ENCODE measurements at places on chromosomes 6 and 20.

DNA sequence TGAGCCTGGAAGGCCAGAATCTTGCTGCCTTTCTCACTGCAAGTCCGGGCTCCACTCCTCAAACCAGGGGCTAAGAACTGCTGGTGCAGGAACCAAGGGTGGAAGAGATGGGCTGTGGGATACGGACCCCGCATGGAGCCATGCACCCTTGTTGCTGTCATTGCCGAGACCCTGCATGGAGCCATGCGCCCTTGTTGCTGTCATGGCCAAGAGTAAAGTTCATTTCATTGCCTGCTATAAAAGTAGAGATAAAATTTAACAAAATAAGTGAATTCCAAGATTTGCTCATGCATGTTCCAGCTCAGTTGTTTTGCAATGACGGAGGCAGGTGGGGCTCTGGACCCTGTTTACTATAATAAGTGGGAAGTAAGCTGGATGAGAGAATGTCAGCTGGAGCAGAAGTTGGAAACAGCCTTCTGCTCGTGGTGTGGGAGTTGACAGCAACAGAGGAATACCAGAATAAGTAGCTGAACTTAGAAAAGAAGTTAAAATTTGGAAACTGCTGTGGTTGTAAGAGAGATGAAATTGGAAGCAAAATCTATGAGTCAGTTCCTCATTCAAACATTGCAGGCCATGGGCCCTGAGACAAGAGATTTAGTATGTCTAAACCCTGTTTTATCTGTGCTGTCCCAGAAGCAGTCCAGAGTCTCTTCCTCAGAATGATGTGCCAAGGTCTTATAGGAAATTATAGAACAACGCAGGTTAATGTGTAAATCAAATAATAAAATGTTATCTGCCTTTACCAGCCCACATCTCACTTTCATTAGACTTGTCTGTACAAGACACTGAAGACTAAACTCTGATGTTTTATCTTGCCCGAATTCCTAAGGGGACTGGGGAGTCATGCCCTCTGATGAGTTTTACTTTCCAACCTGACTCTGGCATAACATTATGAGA, 15.8 kb upstream of the THBS2 start:
- DNase-seq = peak; percentile 51

GRCh38 chr20:46991880-46992639, 97.4 kb downstream of the EYA2 start:
- DNase-seq = no peak

DNA sequence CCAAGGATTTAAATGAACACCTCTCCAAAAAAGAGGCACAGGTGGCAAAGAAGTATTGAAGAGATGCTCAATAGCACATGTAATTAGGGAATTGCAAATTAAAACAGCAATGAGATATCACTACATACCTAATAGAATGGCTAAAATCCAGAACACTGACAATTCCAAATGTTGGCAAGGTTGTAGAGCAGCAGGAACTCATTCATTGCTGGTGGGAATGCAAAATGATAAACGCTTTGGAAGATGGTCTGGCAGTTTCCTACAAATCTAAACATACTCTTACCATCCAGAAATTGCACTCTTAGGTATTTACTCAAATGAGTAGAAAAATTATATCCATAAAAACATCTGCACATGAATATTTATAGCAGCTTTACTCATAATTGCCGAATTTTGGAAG, 17.0 kb downstream of the CD93 start:
- DNase-seq = no peak

DNA sequence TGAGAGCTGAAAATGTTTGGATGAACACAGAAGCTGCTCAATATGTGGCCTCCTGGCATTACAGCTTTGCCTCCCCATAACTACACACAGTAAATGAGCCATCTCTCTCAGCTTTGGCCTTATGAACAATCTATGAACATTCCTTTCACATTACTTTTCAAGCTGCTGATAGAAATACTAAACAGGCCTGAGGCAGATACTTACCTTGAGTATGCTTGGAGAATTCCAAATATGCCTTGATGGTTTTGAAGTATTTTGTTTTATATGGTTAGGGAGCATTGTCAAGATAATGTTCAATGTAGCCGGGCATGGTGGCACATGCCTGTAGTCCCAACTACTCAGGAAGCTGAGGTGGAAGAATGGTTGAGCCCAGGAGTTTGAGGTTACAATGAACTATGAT, 104.5 kb downstream of the CD24 start:
- DNase-seq = peak; percentile 82

GRCh38 chr6:7865781-7866180, 44.8 kb downstream of the TXNDC5 start:
- peak; percentile 60 for DNase-seq

- DNase-seq = peak; percentile 16
Measured at GRCh38 chr6:111342913-111343312, 140.1 kb downstream of the REV3L start.

DNA sequence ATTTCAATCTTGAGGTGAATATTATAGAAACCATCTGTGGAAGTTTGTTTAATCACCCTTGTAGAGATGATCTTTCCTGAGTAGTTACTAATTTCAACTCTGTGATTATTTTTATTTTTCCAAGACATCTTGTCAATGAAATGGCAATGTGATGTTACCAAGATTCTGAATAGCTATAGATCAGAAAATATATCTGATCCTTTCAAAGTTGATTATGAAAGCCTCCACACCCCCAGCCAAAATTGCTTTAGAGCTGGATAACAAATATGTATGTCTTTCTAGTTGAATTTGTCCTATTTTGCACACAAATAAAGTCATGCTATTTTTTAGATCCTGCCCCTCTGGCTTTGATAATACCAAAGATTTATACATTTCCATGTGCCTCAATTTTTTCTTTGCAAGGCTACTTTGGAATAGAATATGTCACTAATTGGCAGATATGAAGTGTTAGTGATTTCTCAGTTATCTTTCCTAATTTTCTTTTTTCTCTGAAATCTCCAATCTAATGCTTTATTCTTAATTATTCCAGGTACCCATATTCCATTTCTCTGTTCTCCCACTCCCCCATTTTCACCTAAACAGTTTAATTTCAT, 5.0 kb downstream of the SIM1 start:
- no peak for DNase-seq

DNA sequence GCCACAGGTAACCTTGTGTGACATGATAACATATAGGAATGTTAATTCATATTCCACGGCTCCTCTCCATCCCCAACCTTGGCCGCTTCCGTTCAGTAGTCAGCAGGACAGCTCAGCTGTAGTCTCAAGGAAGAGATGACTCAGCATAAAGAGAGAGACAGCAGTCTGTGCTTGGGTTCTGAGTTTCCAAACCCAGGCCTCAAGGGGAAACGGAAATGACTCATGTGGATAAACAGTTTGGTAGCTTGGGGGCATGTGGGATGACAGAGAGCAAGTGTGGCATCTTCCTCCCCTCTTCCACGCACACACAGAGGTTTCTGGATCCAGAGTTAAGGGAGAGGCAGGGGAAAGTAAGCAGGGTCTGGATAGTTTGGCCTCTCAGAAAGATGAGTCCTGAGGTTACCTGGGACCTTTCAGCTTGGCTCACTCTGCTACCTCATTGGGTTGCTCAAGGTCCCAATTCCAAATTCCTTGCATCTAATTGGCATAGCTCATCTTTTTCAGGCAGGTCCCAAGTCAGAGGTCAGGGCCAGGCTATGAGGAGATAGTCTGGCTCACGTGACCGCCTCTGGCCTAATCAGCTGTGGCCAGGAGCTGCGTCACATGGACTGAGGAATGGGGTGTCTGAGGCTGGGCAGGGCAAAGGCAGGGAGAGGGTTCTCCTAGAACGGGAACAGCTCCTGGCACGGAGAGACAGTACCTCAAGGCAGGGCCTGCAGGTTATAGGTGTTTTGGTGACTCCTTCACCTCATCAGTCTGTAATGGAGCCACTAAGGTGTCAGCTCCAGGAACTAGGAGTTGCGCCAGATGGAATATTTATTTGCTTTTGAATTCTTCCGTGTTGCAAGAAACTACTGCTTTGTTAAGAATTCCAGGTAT, 36.5 kb upstream of the MLN start:
- peak; percentile 98 for DNase-seq

- no peak for DNase-seq
Measured at GRCh38 chr6:41298785-41299502, 12.5 kb upstream of the TREM1 start.

DNA sequence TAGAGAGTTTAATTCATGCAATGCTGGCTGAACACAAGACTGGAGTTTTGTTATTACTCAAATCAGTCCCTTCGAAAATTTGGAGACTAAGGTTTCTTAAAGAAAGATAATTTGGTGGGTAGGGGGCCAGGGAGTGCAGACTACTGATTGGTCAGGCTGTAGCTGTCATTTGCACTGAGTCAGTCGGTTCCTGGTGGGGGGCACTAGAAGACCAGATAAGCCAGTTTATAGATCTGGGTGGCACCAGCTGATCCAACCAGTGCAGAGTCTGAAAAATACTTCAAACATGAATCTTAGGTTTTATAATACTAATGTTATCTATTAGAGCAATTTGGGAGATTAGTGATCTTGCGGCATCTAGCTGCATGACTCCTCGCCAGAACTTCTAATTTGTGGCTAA, 530.7 kb downstream of the NKAIN2 start:
- no peak for DNase-seq

DNA sequence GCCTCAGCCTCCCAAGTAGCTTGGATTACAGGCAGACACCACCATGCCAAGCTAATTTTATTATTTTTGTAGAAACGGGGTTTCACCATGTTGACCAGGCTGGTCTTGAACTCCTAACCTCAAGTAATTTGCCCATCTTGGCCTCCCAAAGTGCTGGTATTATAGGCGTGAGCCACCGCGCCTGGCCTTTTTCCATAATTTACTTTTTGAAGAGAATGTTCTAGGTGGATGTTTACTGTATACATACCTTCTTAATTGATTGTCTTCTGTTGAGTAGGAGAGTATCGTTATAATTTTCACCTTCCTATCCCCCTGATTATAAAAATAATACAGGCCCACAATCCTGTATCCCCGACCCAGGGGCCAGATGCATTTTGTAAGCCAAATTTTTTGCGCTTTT, 174.4 kb downstream of the BCAS1 start:
- no peak for DNase-seq

DNA sequence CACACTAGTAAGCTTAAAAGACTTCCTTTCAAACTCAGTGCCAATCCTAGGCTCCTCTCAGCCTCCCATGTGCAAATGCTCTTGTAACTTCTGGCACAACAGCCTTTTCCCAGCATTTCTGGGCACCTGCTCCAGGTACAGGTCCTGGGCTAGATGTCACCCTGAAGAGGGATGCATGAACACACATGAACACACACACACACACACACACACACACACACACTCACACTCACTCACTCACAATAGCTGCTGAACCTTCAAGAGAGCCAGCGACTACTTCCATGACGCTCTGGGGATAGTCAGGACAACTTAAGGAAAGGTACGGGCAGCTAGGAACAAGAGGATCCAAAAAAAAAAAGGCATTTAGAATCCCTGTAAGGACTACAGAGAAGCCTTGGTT, 122.8 kb downstream of the INSM1 start:
- no peak for DNase-seq

- peak; percentile 30 for DNase-seq
Measured at GRCh38 chr6:73832313-73832712, 136.3 kb downstream of the CD109 start.

- no peak for DNase-seq
Measured at GRCh38 chr6:33924681-33925080, 120.9 kb upstream of the MLN start.

DNA sequence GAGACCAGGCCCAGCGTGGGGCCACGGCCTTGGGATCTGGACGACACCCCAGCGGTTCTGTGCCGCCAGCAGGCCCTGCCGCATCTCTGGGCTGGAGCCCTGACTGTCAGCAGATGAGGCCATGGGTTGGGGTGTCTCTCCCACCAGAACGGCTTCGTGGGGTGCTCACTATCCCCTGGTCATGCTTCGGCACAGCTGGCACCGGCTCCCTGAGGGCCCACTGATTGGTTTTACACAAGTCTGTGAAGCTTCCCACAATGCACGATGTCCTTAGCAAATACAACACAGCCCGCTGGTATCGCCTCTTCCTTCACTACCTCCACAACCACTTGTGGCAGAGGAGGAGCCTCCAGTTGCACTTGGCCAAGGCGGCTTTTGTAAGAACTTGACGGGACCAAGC, 94.3 kb downstream of the THBS2 start:
- DNase-seq = no peak

- DNase-seq = peak; percentile 8
Measured at GRCh38 chr6:87654875-87655454, 47.1 kb downstream of the AKIRIN2 start.
